Kidney capillary endothelial cell (primary cell): ENCODE measurements at places on chromosomes 6 and 20.

GRCh38 chr6:111427341-111428116 lies 55.5 kb downstream of the REV3L start:
- DNase-seq, result peak; percentile 85

DNA sequence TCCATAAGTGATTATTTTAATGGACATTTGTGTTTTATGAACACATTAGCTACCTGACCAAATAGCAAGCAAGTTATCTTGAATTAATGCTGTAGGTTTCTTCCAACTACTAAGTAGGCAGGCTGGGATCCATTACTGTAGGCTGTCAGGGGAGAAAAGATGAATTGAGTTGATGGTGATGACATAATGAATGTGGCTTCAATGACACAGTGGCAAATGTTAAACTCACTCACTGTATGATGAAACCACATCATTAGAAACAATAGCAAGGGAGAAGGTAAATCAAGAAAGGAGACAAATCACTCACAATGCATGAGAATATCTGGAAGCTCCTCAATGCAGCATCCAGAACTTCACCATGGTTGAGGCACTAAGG lies 529.7 kb upstream of the CITED2 start:
- no peak for DNase-seq

DNA sequence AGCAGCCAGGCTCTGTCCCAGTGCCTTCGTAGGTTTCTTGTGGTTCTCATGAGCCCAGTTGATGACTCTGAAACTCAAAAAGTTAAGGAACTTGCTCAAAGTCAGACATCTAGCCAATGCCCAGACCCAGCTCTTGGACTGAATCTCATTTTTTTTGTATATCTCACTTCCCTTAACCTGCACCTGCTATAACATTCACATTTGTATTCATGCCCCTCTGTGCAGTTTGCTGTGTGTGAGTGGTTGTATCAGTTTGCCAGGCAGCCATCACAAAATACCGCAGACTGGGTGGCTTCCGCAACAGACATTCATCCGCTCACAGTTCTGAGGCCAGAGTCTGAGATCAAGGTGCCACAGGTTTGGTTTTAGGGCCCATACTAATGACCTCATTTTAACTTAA lies 49.9 kb downstream of the IPCEF1 start:
- DNase-seq, result no peak

GRCh38 chr20:8389381-8390036 lies 257.4 kb downstream of the PLCB1 start:
- peak; percentile 47 for DNase-seq

DNA sequence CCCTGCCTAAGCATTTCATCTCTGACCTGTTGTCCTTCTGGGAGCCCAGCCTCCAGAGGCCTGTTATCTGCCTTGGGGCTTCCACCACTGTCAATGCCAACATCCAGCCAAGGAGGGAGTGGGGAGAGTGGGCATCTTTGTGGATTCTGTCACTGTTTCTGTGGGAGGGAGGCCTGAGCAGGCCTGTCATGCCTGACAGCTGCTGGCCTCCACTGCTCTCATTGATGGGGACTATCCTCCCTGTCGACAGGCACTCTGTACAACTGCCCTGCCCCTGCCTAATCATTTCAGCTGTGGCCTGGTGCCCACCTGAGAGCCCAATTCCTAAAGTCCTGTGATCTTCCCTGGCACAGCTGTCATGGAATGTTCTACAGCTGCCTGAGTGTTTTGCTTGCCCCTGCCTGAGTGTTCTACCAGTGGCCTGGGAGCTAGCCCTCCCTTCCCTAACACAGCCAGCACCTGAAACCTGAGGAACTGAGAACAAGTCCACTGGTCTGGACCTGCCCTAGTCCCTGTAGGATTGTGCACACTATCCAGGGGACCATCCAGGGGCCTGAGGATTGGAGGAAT lies 145.3 kb downstream of the FAM83B start:
- no peak for DNase-seq

- no peak for DNase-seq
Observed at GRCh38 chr6:38603966-38604365, 35.8 kb downstream of the BTBD9 start.

- DNase-seq, result no peak
Observed at GRCh38 chr6:63615590-63615989, 20.0 kb upstream of the PHF3 start.

GRCh38 chr6:105993341-105994117 lies 92.6 kb upstream of the PRDM1 start:
- DNase-seq, result peak; percentile 33

DNA sequence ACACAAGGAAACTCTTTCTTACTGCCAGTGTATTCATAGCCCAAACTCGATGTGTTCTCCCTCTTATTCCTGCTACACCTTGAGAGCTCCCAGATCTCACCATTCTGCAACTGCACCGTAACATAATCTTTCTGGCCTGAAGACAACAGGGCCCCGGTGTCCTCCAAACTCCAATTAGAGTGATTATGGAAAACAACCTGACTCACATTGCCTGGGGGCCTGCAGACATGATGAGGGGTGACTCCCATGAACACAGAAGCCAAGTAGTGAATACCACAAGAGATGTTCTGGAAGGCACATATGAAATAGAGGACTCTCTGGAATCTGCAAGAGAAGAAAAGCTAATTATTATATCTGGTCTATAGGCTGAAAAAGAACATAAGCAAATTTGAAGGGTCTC lies 19.7 kb downstream of the SLC22A16 start:
- DNase-seq, result no peak

DNA sequence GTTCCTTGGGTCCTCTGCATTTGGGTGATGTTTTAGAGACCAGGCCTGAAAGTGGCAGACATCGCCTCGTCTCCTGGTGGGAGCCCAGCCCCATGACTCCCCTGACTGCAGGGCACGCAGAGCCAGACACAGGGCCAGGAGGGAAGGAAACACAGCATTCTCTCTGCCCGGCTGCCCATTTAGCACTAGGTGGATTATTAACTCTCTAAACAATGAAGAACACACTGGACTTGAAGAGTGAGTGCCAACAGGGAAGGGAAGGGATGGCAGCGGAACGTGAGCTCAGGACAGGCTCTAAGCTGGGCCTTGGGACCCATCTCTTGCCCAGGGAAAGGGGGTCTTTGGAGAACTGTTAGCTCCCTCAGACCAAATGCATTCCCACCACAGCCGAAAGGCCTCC lies 80.4 kb downstream of the TBXT start:
- DNase-seq, result no peak

DNA sequence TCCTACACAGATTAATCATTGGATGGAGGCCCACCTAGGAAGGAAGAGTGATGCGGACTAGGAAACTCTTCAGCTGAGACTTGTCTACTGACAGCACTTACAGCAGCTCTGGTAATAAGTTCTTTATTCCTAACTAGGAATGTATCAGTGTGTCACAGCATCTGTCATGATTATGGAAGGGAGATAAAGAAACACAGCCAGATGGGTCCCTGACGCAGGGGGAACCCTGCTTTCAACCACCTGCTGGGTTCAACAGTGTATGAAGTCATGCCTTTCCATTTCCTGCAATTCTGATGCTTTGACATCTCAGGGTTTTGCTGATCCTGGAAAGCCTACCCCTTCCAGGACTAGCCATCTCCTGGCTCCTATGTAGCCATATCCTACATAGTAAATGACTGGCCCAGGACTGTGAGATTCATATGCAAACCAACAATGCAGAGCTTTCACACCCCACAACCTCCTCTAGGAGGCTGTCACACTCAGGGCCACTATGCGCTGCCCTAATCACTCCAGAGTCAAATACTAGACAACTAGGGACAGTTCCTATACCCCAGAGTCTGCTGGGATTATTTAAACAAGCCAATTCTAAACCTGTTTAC lies 29.0 kb upstream of the MANEA start:
- DNase-seq, result no peak

DNA sequence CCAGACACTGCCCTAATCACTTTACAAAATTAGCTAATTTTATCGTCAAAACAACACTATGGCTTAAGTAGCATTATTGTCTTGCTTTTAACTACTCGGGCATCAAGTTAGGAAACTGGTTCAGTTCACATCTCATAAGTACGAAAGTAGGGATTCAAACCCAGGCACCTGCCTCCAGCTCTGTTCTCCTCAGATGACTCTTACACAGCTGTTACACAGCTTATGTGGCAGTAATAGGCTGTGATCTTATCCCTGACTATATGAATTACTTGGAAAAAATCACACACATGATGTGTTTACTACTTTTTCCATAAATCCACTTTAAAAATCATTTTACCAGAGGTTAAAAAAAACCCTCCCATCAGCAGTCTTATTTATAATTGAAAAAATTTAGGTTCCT lies 389.2 kb upstream of the FLRT3 start:
- DNase-seq, result no peak

DNA sequence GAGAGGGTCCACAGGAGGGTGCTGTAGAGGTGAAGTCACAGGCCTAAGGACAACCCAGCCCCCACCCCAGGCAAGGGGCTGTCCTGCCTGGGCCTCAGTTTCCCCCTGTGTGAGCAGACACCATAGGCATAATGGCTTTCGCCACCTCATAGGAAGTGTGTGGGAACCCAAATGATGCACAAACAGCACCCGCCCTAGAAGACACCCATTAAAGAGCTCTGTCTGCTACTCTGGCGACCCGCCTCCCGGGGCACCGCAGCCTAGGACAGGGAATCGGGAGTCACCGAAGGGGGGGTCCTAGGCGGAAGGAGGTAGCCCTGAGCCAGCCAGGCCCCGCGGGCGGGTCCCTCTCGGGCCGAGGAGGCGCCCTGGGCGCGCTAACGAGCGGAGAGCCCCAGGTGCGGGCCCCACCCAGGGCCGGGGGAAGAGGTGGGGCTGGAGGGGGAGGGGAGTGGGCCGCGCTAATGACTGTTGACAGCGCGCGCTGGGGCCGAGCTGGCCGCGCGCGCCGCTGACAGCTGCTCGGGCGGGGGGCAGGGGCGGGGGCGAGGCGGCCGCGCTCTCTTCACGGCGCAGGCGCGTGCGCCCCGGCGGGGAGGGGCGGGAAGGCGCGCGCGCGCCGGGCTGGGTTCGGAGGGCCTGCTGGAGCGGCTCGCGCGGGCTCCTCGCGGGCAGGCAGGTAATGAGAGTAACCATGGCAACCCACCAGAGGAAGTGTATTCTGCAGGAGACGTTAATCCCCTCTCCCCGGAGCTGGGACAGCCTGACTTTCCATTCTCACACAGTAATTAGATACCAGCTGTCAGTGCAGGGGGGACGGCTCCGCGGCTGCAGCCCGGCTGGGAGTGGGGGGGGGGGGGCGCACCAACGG lies 48.9 kb downstream of the NOL4L start:
- DNase-seq, result no peak

- no peak for DNase-seq
Observed at GRCh38 chr20:48704761-48705160, 123.0 kb downstream of the PREX1 start.
